ENCODE measurements at places on chromosomes 13 and 19. TPM values are rescaled to one million over a fixed set of nuclear protein-coding genes. Genes with fewer than 3 reads are reported as not detected.
A peak's percentile ranks its signal among the peaks of the same experiment; 100 is the strongest.

ZNF414 gene
- 7.8 TPM for total RNA-seq

PCP2 gene
- total RNA-seq: not detected

RAX2 gene
- not detected for total RNA-seq

ANGPTL8 gene
- total RNA-seq: 4.1 TPM

OR4F17 gene
- total RNA-seq: not detected

GRCh38 chr13:95579303-95579702 lies 26.8 kb downstream of the CLDN10 start:
- DNase-seq: no peak

DNA sequence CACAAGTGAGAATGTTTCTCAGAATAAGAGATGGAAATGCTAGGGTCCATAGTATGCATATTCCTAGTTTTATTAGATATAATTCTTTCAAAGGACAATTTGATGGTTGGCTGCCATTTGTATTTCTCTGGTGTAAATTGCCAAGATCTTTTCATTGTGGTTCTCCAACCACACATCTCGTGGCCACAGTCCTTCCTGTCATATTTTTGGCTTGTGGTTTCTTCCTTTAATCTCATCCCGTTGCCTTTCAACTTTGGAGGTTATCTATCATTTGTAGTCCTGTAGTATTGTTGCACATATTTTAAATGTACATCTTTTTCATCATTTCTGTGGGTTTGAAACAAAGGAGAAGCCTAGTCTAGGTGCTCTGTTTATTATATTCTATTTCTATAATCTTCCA lies 61.2 kb downstream of the WASF3 start:
- DNase-seq: no peak

DNA sequence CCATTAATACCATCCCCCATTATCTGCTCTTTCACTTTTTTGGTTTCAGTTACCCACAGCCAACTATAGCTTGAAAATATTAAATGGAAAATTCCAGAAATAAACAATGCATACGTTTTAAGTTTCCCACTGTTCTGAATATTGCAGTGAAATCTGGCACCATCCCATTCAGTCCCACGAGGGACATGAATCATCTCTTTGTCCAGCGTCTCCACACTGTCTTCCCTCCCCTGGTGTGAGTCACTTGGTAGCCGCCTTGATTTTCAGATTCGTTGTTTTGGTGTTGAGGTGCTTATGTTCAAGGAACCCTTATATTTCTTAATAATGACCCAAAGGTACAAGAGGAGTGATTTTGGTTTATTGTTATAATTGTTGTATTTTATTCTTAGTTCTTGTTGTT lies 246.1 kb downstream of the DCT start:
- DNase-seq: peak; percentile 27
